T-helper 1 cell (primary cell): ENCODE measurements at places on chromosomes 3 and 15.

- DNase-seq = no peak
These were observed 49.2 kb upstream of the NMD3 start for GRCh38 chr3:161171639-161172552.

- DNase-seq = no peak
These were observed 729 bp upstream of the ZBTB11 start for GRCh38 chr3:101677436-101678286.

DNA sequence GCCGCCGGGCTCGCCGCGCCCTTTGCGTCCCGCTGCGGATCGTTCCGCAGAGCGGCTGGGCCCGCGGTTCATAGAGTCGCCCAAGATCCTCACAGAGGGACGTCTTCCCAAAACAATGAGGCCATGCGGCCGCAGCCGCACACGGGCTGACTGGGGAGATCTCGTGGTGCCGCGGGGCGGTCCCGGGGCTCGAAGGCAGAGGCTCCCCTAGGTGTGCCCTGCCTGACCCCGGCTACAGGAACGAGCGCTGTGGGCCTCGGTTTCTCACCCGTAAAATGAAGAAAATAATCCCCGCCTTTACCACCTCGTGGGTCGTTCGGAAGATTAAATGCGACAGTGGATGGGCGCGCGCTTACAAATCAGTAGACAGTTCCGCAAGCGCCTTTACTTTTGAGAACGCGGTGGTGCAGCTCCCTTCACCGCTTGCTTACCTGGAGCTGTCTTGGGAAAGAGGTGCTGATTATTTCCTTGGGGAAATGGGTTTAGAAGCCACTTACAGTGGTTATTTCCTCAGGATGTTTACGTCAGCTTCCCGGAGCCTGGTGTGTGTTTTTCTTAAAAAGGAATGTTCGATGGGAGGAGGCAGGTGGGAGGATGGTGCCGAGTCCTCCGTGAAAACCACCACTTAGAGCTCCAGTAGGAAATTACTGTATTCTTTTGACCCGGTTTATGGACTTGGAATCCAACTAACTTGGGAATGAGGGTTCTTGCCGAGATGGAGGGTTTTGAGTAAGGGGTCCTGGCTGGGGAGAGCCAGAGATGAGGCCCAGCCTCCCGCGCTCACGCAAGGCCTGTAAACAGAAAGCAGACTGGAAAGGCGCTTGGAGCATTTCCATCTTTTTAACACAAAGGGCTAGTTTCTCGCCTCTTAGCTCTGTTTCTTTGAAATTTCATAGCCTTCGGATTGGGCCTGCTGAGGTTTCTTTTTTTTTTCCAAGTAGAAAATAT lies 1.9 kb upstream of the MEX3B start:
- no peak for DNase-seq

DNA sequence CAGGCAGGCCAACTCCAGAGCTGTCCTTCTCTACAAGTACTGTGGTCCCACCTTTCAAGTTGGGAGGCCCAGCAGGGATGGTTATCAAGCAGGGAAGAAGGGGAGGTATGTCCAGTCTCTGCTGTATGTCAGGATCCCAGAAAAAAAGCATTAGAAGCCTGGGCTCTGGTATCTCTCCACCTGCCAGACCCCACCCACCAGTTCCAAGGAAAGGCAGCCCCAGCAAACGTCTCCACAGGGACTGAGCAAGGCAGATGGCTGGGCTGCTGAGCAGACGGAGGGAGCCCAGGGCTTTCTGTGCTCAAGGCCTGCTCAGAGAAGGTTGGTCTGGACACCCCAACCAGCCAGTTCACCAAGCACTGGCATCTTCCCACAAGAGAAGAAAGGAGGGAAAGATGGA lies 287.8 kb downstream of the XXYLT1 start:
- no peak for DNase-seq

GRCh38 chr15:66567897-66568296 lies 2.1 kb upstream of the LCTL start:
- no peak for DNase-seq

- no peak for DNase-seq
These were observed 32.2 kb downstream of the SYNM start for GRCh38 chr15:99137111-99137546.

DNA sequence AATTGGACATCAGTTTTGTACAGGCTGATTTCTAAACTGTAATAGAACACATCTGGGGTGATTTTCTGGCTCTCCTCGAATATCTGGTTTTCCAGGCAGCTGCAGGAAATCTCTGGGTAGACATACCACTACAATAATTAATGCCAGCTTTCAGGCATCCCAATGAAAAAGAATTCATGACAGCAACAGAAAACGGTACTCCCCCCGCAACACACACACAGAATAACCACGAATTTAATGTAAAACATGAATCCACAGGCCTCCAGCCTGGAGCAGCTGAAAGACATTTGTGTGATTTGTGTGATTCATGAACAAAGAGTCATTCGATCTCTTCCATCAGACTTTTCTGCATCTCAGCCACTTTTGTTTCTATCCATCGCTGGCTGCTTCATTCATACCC lies 262.2 kb downstream of the MAGI1 start:
- DNase-seq = no peak

DNA sequence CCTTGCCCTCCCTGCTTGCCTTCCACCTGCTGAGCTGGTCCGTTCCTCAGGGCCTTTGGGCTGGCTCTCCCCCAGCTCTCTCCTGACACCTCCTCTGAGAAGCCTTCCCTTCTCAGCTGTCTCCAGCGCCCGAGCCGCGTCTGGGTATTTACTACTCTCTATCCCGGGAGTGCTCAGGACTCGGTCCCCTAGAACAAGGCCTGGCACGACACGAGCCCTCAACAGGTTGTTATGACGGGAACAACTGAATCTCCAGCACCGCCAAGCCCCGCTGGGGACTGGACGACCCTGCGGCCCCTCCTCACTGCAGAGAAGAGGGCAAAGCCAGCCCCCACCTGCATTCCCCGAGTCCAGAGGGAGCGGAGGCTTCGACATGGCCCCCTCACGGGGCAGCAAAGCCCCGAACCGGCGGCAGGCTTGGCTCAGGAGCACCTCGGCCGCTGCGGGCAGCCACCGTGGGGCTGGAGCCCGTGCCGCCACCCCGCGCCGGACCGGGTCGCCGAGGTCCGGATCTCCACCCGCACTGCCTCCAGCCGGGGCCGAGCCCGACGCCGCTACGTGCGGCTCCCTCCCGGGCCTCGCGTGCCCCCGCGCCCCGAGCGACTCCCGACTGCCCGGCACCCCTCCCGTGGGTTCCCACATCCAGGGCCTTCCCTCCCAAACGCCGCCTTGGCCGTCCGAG lies 792 bp downstream of the TPRA1 start:
- no peak for DNase-seq

- no peak for DNase-seq
These were observed 230.4 kb upstream of the CHRM5 start for GRCh38 chr15:33737687-33738601.

- no peak for DNase-seq
These were observed 4.4 kb upstream of the FURIN start for GRCh38 chr15:90863987-90864386.

GRCh38 chr3:194296454-194297263 lies 54.5 kb downstream of the CPN2 start:
- DNase-seq = no peak

DNA sequence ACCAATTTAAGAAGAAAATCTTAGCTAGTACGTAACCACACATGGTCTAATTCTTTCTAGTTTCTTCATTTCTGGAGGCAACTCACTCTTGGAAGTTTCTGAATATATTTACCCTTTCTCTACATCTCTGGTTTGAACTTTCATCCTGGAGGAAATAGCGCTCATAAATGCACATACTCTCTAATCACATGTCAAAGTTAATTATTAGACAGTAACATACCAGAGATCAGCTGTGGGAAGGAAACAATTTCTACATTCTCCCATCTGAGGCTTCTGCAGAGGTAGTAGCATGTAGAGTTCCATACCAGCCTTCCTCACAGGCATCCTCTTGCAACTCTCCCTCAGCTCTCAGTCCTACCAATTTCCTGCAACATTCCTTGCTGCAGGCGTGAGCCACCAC lies 132.5 kb downstream of the RBPMS2 start:
- no peak for DNase-seq

GRCh38 chr15:63895194-63895593 lies 61.4 kb upstream of the HERC1 start:
- no peak for DNase-seq

GRCh38 chr15:53681056-53681455 lies 78.4 kb downstream of the WDR72 start:
- DNase-seq = no peak

DNA sequence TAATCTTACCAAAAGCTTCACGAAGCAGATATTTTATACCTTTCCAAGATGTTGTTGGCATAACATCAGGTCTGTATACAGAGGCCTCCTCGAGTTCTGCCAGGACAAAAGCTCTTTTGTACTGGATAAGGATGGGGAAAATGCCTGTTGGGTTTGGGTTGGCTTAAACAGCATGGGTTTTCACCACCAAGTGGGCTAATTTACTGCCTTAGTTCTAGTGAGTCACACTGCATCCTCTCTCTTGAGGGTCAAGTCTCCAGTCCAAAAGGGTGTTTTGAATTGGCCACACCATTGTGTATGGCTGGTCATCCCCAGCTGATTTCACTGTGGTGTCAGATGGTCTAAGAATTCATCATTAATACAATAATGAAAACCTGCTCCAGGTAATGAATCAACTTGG lies 26.1 kb upstream of the BHLHE40 start:
- DNase-seq = no peak

DNA sequence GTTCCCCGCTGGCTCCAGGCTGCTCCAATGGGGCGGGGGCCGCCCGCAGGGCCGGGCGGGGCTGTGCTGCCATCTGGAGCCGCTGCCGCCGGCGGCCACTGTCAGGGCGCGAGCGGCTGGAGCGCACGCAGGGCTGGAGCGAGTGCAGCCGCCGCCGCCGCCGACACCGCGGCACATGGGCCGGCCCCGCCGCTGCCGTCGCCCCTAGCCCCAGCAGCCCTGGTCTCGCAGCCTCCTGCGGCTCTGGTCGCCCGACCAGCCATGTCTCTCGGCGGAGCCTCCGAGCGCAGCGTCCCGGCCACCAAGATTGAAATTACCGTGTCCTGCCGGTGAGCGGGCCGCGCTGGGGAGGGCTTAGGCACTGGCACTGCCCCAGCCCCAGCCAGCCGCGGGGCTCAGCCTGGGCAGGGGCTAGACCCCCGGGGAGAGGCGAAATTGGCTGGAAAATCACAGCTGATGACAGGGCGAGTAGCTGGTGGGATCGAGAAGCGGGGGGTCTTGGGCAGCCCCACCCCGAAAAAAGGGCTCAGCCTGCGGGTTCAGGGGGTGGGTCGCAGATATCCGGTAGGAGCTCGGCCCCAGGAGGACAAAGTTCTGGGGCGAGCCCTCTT lies at the start of gene CPNE9:
Gene CPNE9, plus strand, starts transcription at position 98 of the 611 bp plus-strand sequence. Its CDS starts 164 bp downstream, at position 262.
- DNase-seq = no peak

- DNase-seq = no peak
These were observed 8.3 kb downstream of the EOGT start for GRCh38 chr3:69005071-69005790.

DNA sequence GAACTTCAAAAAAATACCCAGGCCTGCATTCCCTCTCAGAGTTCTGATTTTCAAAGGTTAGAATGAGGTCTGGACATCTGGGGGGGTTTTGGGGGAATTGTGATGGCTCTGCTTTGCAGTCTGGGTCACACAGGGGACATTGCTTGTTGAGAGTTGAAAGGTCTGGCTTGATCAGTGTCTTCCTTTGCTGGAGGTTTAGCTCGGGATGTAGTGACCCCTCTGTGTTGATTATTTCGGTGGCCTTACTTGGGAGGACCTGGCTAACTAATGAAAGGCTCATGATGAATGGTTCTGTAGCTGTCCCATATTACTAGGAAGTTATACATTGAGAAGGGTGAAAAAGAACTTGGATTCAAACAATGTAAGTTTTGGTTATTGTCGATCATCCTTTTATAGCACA lies 23.7 kb downstream of the TPM1 start:
- DNase-seq = no peak

- no peak for DNase-seq
These were observed 93.8 kb downstream of the DNASE1L3 start for GRCh38 chr3:58116985-58117384.

DNA sequence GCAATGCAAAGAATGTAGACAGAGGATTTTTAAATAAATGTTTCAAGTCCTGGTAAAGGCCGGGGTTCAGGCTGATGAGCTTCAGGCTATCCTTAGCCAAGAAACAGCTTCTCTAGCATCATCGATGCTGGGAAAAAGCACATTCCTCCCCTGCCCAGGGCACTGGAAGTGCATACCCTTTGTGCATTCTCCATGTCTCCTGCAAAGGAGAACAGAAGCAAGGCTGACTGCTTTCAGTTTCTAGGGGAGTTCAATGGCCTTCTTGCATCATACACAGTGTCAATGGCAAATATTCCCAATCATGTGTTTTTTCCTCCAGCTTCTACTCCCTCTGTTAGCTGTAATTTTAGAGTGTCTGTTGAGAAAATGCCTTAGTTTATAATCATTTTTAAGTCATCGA lies 59.9 kb downstream of the GPR176 start:
- no peak for DNase-seq

DNA sequence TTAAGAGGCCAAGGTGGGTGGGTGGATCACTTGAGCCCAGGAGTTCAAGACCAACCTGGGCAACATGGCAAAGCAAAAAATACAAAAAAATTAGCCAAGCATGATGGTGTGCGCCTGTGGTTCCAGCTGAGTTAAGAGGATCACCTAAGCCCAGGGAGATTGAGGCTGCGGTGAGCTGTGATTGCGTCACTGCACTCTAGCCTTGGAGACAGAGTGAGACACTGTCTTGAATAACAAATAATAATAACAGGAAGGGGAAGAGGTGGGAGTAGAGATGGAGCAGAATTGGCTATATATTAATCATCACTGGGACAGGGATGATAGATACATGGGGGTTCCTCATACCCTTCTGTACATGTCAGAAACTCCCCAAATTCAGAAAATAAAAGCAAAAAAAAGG lies 23.8 kb upstream of the NMB start:
- peak; percentile 20 for DNase-seq

DNA sequence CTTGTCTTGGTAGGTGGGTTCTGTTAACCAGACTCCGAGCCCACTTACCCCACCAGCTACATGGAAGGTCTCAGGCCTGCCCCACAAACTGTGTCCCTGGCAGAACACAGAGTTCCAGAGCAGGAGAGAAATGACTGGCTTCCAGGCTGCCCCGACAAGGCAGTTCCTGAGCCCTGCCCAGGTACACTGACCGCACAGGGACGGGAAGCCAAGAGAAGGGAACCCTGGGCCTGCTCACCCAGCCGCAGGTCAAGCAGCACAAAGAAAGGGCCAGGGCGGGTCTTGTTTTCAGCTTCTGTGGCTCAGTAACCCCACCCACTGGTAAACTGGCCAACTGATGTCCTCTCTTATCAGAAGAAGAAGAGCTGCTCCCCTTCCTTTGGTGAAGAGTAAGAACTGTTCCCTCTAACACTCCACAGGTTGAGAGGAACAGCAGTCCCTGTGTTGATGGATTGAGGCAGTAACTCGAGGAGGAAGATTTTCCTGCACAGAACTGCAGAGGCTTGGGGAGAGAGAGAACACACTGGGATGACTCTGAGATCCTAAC lies 68.4 kb downstream of the CRTC3 start:
- no peak for DNase-seq
